ENCODE measurements at places on chromosomes 6 and 20.

GRCh38 chr20:53594068-53595017 lies 704 bp upstream of the ZNF217 start:
- peak; percentile 28 for DNase-seq

DNA sequence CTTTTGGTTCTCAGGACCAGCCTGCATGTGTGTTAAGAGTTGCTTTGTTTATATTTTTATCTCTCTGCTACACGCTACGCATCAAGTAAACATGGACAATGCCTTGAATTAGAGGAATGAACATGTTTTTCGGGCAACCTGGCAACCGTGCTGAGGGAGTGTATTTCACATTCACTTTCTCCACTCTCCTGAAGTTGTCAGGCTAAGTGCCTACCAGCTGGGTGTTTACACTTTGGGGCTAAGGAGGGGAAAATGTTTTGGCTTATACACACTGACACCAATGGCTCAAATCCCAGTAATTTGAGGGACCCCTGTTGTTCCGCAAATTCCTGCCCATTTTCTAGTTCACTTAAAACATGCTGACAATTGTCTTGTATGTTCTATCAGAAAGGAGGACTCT lies 141.5 kb upstream of the PDE7B start:
- no peak for DNase-seq

GRCh38 chr20:44431502-44432234 lies 44.0 kb upstream of the TTPAL start:
- no peak for DNase-seq

DNA sequence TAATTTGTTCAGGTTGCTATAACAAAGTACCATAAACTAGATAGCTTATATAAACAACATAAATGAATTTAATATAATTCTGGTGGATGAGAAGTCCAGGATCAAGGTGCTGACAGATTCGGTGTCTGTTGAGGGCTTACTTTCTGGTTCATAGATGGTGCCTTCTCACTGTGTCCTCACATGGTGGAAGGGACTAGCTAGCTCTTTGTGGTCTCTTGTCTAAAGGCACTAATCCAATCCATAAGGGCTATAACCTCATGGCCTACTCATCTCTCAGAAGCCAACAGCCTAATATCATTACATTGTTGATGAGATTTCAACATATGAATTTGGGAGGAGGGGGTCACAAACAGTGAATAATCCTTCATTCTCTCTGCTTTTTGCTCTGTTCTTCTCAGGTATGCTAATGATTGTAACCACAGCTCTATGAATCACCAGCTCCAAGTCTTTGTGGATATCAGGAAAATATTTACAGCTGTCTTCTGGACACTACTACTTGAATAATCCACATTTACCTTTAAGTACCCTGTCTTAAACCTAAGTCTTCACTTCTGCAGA lies 122.3 kb downstream of the NKAIN2 start:
- DNase-seq, result no peak

DNA sequence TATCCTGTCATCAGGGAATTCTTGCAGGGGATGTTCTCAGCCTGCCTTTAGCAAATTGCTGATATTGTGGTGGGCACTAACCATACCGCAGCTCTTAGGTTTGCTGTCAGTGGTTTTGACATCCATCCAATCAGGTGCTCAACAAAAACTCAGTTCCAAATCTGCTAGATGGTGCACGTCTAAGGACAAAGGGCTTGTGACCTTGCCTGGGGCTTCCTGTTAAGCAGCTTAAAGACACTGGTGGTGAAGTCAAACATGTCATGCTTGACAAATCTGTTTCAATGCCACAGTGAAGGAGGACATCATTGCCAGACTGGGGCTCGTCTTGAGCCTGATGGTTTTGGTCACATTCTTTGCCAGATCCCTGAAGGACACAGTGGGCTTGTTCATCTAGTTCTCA lies 179.8 kb upstream of the NOX3 start:
- DNase-seq, result no peak

GRCh38 chr20:32406701-32407100 lies 48.6 kb downstream of the ASXL1 start:
- no peak for DNase-seq

GRCh38 chr20:59154317-59155013 lies 9.2 kb upstream of the ZNF831 start:
- DNase-seq, result no peak

- DNase-seq, result no peak
Measured at GRCh38 chr6:7073821-7074525, 33.8 kb upstream of the RREB1 start.

DNA sequence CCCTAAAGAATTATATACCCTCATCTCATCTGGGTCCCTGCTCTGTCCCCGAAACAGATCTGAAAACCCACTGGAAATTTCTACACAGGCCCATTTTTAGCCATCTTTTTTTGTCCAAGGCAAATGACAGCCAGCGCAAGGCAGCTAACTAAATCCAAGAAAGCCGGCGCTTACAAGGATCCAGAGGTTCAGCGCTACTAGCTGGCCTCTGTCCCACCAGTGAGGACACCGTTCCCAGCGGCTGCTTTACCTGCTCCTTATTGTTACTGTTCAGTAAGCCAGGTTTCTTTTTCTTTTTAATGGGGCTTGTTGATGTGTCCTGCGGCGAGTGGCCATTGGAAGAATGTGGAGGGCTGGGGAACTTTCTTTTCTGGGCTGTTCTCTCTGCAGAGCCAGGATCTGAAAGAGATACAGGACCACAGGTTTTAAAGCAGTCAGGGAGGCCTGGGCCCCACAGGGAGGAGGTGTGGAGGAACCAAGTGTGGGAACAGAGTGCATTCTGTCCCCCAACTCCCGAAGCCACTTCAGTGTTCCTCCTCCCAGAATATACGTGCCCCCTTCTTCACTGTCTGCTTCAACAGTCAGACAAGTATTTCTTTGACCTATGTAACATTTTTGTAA lies 46.6 kb downstream of the ZMYND8 start:
- no peak for DNase-seq

DNA sequence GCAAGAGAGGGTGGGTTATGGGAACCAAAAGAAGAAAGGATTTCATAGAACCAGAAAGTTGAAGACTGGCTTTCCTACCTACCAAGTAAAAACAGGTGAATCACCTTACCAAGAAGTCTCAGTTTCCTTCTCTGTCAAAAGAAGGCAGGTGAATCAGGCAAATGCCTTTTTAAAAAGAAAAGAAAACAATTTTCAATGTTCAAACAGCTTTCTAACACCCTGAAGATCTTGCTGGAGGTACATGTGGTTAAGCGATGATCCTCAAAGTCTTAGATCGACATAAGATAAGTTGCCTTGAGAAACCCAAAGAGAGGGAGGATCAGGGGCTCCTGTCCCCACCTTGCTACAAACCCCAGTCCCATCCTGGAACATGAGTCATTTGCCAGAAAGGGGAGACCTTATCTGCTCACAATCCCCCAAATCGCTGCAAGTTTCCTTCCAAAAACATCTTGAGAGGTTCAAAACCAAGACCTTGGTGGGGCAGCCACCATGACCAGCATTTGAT lies 71.6 kb downstream of the NFATC2 start:
- no peak for DNase-seq

GRCh38 chr6:32610682-32611296 lies 21.1 kb upstream of the HLA-DRB1 start:
- DNase-seq, result no peak

- no peak for DNase-seq
Measured at GRCh38 chr20:23120936-23121750, 35.0 kb upstream of the CD93 start.

DNA sequence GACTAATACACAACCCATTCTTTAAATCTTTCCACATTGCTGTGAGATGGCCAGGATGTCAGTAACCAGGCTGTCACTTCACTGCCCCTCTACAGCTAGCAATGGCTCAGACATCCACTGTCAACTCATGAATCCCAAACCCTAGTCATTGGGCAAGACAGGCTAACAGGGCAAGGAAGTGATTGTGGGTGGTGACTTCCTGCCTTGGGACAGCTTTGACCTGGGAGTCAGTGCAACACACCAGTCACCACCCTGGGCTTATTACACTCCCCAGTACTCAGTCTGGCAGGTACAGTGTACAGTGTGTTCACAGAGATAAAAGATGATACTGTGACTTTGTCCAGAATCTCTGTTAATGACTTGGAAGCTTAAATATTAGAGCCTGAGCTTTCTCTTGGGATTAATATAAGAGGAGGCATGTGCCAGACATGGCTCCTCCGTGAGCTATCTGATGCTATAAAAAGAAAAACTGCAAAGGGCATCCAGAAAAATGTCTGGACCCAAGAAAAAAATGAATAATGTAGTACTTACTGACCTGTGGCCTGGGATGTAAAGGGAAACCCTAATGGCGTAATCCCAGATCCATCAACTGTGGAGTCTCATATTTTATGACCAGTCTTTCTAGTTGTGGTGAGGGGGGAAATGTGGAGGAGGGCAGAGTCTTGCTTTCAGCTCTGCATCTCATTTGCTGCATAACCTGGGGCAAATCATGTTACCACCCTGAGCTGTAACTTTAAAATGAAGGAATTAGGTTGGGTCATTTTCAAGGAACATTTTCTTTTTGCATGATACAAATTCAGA lies 244.4 kb downstream of the SLC24A3 start:
- DNase-seq, result no peak

DNA sequence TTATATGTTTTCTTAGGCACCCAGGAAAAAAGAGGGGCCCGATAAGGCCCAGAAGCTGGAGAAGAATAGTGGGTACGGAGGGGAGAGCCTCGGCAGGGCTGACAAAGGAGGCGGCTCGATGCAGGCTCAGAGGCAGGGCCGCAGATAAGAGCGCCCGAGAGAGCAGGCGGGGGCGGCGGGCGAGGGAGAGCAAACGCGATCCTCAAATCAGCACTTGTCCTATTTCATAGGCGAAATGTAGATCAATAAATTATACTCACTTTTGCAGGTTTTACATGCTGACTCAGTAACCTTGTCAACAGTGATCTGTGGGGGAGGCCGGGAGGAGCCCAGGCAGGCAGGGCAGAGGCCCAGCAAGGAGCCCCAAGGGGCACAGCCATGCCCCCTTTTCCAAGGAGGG lies 42.6 kb downstream of the GRM4 start:
- DNase-seq, result no peak

DNA sequence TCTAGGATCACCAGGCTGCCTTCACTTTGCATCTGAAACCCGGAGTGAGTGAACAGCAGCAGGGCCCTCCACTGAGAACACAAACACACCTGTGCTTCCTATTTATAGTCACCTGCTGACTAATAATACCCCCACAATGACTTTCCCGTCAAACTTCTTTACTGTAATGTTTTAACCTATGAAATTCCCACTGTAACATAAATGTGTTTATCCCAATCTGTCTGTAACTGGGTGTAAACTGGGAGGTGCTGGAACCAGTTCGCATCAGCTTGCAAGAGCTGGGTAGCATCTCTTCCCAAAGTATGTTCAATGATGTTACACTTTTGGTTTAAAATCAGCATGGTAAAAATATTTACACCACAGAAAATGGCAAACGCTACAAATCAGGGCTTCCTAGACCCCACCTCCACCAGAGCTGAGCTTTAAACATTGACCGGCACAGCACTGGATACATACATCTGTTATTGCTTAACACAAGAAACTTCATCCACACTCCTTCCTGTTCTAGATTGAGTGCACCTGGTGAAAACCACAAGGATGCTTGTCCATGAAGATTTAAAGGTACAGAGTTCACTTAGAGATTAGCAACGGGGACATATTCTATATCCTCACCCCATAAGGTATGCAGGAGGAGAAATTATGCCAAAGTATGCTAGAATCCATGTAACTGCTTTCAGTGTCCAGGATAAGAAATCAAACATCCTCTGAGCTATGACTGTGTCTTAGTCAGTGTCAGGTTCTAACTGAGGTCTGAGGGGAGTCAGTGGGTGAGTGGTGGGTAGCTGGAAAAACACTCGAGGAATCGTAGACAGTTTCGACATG lies 79.0 kb downstream of the ALDH8A1 start:
- DNase-seq, result no peak

DNA sequence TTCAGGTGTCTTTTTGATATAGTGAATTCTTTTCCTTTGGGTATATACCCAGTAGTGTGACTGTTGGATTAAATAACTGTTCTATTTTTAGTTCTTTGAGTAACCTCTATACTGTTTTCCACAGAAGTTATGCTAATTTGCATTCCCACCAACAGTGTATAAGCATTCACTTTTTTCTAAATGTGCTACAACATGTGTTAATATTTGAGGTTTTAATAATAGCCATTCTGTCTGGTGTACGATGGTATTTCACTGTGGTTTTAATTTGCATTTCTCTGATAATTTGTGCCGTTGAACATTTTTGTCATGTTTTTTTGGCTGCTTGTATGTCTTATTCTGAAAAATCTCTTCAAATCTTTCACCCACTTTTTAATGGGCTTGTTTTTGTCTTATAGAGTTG lies 563.5 kb downstream of the GRIK2 start:
- DNase-seq, result no peak

- no peak for DNase-seq
Measured at GRCh38 chr20:58577871-58578598, 62.8 kb upstream of the APCDD1L start.

DNA sequence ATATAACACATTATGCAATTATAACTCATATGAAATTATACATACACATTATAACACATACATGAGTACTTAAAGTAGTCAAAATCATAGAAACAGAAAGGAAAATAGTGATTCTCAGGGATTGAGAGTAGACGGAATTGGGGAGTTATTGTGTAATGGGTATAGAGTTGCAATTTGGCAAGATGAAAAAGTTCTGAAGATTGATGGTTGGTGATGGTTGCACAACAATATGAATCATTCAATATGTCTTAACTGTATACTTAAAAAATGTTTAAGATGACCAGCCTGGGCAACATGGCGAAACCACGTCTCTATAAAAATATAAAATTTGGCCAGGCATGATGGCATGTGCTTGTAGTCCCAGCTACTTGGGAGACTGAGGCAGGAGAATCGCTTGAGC lies 372.7 kb downstream of the CDKAL1 start:
- no peak for DNase-seq

GRCh38 chr6:33740794-33741193 lies 5.9 kb downstream of the IP6K3 start:
- DNase-seq, result no peak

DNA sequence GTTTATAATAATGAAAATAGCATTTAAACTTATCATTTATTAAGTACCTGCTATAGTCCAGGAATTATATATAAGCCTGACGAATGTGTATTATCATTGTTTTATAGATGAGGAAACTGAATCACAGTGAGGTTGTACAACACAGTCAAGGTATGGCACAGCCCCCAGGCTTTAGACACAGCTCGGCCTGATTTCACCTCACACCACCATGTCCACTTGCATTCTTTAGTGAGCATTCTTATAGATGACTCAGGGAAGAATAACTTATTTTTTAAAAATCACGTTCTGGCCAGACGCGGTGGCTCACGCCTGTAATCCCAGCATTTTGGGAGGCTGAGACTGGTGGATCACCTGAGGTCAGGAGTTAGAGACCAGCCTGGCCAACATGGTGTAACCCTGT lies 289.0 kb downstream of the SYNE1 start:
- no peak for DNase-seq

GRCh38 chr20:54172856-54173652 lies 732 bp downstream of the CYP24A1 start:
- no peak for DNase-seq

Data from NCI-H187 treated with DMSO at 0.1 percent for 48 hours (cell line).